ENCODE measurements at places on chromosomes 1 and 21.

- DNase-seq = no peak
Observed at GRCh38 chr1:240337781-240338180, 246.1 kb downstream of the FMN2 start.

DNA sequence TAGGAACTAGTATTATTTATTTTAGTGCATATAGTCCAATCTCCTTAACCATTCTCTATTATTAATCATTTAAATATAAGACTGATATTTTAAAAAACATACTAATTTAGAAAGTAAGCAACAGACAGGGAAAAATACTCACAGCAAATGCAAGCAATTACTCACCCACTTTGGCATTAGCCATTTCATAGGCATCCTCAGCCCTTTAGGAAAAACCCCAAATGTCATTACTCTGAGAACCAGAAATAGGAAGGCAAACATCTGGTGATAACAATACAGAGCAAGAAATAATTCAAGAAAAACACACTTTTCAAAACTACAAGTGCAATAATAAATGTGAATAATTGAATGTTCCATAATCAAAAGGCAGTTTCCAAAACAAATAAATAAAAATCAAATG lies 545.1 kb downstream of the PLPP3 start:
- no peak for DNase-seq

DNA sequence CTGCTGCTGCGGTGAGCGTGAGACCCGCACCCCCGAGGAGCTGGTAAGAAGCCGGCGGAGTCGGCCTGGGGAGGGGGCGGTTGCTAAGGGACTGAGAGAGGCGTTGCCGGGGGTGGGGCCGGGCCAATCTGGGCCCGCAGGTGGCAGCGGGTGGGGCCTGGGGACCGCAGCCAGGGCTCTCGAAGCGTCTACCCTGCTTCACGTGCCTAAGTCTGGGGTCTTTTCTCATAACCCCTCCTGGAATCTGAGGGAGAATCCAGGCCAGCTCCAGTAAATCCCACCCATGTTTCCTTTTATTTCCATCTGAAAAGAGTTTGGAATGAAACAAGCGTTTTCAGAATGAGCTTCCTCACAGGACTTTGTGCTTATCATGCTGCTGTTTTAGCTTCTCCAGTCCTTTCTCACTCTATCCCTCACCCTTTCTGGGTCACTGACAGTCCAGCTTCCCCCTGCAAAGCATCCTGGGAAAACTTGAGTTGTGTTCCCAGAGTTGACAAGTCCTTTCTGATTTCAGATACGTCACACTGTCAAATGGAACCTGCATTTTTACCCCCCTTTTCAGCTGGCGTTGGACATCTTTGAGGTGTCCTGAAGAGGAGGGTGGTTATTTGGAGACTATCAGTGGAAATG lies 431 bp downstream of the CLCN6 start:
- DNase-seq = no peak

GRCh38 chr1:214463596-214463995 lies 87.8 kb downstream of the PTPN14 start:
- no peak for DNase-seq

DNA sequence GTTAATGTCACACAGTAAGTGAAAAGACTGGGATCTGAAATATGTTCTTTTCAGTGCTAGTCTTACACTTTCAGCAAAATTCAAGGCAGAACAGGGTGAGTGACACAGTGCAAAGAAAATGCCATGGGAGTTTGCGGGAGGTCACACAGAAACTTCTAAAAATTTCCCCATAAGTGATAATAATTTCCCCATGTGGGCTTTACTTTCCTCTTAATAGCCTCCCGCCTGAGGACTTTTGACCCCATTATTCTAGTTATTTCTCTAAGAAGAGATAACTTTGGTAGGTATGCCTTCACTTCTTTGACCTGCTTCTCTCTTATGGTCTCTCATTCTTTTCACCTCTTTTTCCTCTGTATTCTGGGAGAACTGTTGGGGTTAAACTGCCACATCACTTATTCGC lies 8.1 kb upstream of the DNAH14 start:
- DNase-seq = no peak

- no peak for DNase-seq
Observed at GRCh38 chr1:232462213-232462612, 167.7 kb downstream of the SIPA1L2 start.

GRCh38 chr1:87968197-87968955 lies 639.7 kb downstream of the LMO4 start:
- DNase-seq = no peak

GRCh38 chr1:115145226-115145625 lies 55.9 kb upstream of the TSPAN2 start:
- no peak for DNase-seq

DNA sequence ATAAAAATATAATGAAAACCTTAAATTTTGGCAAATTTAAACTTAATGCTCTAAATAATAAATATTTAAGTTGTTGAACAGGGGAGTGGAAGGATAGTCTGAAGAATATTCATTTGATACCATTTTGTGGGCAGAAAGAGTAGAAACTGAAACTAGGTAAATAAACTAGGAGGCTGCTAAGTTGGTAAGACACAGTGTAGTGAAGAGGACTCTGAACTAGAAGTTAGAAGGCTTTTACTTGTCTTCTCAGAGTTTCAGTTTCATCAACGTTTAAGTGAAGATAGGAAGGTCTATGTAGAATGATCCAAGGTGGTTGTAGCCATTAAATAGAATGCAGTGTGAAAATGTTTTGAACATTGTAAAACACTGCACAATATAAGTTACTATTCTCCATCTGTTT lies 516.9 kb downstream of the AMY1C start:
- DNase-seq = no peak

DNA sequence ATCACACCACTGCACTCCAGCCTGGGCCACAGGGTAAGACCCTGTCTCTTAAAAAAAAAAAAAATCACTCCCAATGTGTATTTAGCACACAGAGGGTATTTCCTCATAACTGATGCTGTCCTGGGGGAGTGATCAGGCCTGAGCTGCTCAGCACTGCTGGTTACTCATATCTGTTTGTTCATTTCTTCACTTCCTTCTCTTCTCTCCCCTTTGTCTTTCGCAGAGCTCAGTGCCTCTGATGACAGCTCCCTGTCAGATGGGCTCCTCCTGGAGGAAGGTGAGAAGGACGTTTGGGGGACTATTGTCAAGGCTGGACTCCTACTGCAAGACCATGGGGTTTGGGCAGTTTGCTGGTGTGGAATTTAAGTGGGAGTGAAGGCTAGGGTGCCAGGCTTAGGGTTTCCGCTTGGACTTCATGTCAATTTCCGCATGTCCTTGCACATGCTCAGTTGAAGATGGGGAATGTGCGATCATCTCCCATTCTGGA lies 13.0 kb downstream of the INAVA start:
- DNase-seq = no peak

DNA sequence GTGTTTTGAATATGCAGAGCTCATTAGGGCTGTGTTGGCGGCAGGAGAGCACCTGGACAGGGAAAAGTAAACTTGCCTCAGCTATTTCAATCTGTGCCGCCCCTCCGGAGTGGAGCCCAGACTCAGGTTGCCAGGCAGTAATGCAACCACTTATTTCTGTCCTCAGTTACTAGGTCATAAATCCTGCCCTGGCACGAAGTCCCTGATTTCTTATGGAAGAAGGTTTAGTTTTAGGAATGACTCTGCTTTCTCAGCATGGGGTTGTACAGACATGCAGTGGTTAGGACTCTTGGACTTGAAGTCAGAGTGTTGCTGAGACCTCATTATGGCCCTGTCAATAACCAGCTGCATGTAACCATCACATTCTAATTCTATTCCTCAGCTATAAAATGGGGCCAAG lies 98.3 kb upstream of the FGGY start:
- DNase-seq = no peak

- DNase-seq = no peak
Observed at GRCh38 chr1:232421143-232421796, 208.7 kb downstream of the SIPA1L2 start.

- DNase-seq = no peak
Observed at GRCh38 chr1:217135569-217135915, 412.3 kb upstream of the ESRRG start.

DNA sequence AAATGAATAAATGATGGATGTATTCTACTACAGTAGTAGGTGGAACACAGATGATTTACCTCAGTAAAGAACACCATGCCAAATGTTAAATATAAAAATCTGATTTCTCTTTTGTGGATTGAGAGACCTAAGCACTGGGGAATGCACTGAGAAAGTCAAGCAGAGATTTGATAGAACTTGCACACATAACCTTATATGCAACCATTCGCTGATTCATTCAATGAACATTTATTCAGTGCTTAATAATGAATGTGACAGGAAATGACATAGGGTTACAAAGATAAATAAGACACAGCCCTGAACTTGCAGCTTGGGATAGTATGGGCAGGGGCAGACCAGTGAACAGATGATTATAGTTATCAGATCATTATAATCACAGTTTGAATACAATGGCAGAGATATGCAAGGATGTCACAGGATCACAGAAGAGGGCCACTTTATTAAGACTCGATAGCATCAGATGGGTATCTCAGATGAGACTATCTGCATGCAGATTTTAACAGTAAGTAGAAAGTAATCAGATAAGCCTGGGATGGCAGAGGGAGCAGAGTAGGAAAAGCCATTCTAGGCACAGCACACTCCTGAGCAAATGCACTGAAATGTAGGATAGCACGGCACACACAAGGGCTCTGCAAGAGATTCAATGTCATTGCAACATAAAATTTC lies 169.4 kb downstream of the ASTN1 start:
- DNase-seq = no peak

- no peak for DNase-seq
Observed at GRCh38 chr1:163305441-163305840, 16.3 kb upstream of the NUF2 start.

- DNase-seq = no peak
Observed at GRCh38 chr1:158809862-158810261, 21.3 kb upstream of the MNDA start.

GRCh38 chr1:12480748-12481362 lies 137.2 kb downstream of the DHRS3 start:
- no peak for DNase-seq

- no peak for DNase-seq
Observed at GRCh38 chr21:14711287-14711686, 165.2 kb upstream of the SAMSN1 start.

DNA sequence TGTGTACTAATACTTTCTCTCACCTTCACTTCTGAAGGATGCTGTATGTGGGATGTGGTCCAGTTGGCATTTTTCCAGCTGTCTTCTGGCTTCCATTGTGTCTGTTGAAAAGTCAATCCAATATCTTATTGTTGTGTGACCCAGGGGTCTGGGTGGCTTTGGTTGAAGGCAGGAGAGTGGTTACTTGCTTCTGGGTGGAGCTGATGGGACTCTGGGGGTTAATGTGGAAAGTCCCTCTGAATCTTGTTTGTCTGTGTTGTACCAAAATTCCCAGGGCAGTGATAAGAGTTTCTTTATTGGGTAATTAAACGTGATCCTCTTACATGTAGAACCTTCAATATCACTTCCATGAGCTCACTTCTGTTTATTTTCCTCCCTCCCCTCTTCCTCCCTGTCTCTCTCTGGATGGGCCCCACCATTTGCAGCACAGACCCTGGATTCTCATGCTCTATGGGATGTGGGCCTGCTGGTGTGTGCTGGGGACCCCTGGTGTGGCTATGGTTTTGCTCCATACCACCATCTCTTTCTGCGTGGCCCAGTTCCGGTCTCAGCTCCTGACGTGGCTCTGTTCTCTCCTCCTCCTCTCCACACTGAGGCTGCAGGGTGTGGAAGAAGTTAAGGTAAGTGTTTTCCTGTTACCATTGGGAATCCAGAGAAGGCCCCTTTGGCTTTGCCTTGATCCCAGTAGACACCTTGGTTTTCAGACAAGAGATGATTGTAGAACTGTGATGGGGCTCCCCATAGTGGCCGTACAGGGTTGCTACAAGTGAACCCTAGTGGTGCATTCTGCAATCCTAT lies 71.5 kb downstream of the HHAT start:
- DNase-seq = peak; percentile 16

- no peak for DNase-seq
Observed at GRCh38 chr1:206890125-206891060, 6.8 kb upstream of the IL24 start.

DNA sequence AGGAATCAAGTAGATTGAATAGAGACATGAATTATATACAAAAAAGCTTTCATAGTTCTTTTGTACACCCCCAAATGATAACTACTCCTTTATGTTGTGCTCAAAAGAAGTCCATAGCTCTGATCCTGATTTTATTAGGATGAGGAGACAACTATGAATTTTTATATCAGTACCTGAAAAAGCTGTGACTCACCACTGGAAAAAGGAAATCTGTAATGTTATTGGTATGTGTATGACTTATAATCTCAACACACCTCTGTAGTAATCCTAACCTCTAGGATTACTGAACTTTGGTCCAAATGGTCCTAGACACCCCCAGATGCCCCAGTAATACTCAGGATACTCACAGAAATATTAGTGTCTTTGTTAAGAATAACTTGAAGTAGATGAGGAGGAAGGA lies 10.2 kb downstream of the PRKAB2 start:
- no peak for DNase-seq

DNA sequence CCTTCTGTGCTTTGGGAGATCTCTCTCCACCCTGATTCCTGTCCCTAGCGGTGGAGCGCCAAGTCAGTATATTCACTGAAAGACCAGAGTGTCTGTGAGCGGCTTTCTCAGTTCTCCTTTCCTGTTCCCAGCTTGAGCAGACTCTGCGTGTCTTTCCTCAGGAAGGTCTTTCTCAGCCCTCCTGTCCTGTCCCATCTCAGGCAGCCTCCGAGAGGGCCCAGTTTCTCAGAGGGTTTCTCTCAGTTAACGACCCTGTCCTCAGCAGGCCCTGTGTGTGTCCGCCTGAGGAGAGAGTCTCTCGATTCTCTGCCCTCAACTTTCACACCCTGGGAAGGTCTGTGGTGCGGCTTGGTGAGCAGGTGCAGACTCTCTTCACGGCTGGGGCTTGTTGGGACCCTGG lies 34.0 kb upstream of the CHIT1 start:
- DNase-seq = no peak

GRCh38 chr1:167579986-167580385 lies 26.4 kb upstream of the CREG1 start:
- no peak for DNase-seq

- DNase-seq = no peak
Observed at GRCh38 chr1:9312168-9312720, 19.6 kb downstream of the SPSB1 start.

- no peak for DNase-seq
Observed at GRCh38 chr1:65378247-65378946, 42.1 kb upstream of the LEPR start.

DNA sequence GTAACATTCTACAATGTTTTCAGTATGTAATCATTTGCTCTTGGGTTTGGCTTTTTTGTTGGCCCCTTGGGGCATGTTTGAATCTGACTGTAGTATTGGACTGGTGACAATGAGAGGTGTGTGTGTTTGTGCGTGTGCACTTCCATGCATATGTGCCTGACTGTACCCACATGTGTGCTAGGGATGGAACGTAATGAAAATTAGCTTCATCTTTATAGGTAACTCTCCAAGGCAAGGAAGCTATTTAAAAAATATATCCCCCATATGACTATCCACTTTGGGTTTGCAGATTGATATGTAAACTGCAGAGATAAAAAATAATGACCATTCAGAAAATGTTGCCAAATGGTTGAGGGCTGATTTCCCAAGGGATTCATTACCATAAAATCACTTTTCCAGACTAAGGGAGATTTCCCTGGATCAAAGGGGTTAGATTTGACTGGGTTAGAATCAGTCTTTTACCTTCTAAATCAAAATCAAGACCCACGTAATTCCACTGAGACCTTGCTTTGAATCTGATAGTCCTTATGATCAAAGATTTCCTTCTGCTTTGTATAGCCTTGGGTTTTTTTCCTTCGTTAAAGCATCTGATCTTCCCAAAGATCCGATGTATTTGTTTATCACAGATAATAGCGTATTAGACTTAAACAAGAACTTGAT lies 189.7 kb downstream of the CENPF start:
- no peak for DNase-seq

GRCh38 chr1:73327180-73327793 lies 870.7 kb downstream of the LRRIQ3 start:
- no peak for DNase-seq

GRCh38 chr1:200029822-200030152 lies 2.3 kb downstream of the NR5A2 start:
- no peak for DNase-seq

Measured in activated T-cell treated with anti-CD3 and anti-CD28 coated beads for 1 hour (primary cell).